Stimulated activated CD8-positive, alpha-beta memory T cell treated with anti-CD3 and anti-CD28 coated beads, Interleukin-15, amount 100 ng/mL, for 4 hours (primary cell): ENCODE measurements at places on chromosomes 16 and 17.

- no peak for DNase-seq
Observed at GRCh38 chr17:12693640-12694039, 27.9 kb downstream of the MYOCD start.

DNA sequence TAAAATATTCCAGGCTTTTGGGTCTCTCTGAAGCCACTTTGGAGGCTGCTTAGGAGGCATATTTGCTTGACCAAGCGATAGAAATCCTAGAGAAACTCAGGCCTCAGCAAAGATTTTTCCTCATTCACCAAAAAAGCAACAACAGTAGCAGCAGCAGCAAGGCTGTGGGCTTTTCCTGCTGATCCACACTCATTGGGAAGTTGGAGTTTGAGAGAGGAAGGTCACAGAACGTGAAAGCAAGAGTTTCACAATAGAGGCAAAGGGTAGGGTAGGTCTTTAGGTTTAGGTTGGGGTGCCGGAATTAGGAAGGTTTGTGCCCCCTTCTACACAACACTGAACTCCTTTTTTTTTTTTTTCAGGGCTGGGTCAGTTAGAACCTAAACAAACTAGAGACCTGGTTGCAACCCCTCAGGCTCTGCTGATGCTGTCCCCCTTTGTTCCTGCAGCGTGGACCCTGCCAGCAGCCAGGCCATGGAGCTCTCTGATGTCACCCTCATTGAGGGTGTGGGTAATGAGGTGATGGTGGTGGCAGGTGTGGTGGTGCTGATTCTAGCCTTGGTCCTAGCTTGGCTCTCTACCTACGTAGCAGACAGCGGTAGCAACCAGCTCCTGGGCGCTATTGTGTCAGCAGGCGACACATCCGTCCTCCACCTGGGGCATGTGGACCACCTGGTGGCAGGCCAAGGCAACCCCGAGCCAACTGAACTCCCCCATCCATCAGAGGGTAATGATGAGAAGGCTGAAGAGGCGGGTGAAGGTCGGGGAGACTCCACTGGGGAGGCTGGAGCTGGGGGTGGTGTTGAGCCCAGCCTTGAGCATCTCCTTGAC lies 2.0 kb downstream of the TMUB2 start:
- no peak for DNase-seq

DNA sequence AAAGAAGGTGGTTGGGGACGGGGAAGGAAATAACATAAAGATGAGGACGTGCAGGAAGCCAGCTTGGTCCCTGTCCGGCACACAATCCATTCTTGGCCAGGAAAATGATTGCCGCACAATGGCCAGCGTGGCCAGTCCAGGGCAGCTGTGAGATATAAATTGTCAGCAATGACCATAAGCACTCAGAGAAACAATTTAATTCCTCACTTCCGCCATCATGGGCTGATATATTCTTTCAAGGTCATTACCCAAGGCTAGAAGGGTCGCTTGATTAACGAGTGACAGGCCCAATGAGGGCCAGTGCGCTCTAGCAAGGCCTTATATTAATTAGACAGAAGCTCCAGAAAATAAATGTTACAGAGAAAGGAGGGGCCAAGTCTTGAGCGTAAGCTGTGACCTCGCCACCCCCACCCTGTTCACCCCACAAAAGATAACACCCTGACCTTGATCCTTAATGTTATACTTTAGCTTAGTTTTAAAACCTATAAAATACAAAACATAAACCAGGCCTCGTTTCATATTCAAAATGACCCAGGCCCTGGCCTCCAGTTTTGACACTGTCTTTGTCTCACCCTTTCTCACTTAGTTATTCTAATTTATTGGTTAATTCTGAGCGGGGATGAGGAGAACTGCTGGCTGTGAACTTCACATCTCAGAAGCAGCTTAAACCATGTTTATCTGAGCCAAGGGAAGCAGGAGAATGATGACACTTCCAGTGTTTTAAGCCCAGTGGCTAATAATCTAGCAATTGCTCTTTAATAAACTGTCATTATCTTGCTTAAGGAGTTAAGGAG lies 478.3 kb upstream of the ZFHX3 start:
- no peak for DNase-seq

DNA sequence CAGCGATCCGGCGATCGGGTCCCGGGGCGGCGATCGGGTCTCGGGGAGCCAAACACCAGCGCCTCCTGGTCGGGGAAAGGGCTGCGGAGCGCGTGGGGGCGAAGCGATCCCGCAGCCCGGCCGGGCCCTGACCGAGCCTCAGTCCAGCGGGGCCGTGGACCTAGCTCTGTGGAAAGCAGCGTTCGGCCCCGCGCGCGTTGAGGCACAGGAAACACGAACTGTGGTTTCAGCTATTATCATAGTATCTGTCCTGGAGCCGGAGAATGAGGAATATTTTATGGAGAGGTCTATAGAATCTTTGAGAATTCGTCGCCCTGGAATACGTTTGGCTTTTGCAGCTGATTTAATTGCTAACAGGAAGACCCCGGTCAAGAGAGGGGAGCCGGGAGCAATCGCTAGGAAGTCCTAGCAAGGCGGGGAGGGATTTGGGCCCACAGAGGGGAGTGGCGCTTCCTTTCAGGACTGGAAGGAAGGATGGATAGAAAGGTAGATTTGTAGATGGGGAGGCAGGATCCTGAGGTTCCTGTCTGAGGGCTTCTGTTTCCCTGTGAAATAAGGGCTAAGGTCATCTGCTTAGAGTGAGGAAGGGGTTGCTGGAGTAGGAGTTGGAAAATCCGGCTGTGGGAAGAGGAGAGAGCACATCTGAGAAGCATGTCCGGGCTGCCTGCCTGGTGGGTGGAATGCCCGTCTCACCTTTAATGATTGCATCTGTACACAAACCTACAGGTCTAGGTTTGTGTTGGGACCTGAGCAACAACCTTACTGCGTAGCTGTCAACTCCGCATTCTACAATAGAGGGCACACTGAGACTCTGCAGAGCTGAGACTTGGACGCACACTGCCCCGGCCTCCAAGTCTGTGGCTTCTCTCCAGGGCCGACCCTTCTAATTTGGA lies 770 bp downstream of the CCNF start:
- DNase-seq: no peak

DNA sequence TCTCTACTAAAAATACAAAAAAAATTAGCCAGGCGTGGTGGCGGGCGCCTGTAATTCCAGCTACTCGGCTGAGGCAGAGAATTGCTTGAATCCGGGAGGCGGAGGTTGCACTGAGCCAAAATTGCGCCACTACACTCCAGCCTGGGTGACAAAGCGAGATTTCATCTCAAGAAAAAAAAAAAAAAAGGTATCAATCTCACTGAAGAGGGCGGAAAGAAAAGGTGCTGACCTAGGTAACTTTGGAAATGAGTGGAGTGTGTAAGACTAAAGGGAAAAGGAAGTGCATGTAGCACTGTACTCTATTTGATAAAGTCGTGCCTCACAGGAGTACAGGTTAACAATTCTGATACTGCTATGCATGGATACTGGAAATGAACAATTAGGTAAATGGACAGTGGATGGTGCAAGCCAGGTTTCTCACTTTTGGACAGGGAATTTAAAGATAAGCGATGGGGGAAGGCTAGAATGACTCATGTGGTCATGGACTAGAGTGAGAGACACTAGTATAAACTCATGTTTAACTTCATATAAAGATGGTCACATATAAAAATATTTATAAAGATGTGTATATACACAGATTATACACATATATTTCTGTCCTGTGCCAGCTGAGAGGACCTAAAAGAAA lies 142.9 kb downstream of the CDK5R1 start:
- DNase-seq: no peak

DNA sequence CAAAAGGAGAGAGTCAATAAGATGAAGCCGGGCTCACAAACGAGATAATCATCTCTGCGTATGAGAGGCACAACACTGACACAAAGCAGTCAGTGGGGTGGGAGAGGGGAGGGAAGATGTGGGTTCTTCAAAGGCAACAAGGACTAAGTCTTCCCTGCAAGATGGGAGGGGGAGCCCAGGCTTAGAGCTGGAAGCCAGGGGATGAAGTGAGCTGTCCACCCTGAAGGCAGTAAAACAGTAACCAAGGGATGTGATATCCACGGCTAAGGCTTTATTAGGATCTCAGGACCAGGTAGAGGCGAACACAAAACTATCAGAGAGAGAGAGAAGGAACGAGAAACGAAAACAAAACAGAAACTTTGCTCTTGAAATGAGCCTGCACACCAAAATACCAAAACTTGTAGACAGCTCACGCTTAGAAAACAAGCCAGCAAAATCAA lies 115.9 kb downstream of the DYNLRB2 start:
- no peak for DNase-seq

DNA sequence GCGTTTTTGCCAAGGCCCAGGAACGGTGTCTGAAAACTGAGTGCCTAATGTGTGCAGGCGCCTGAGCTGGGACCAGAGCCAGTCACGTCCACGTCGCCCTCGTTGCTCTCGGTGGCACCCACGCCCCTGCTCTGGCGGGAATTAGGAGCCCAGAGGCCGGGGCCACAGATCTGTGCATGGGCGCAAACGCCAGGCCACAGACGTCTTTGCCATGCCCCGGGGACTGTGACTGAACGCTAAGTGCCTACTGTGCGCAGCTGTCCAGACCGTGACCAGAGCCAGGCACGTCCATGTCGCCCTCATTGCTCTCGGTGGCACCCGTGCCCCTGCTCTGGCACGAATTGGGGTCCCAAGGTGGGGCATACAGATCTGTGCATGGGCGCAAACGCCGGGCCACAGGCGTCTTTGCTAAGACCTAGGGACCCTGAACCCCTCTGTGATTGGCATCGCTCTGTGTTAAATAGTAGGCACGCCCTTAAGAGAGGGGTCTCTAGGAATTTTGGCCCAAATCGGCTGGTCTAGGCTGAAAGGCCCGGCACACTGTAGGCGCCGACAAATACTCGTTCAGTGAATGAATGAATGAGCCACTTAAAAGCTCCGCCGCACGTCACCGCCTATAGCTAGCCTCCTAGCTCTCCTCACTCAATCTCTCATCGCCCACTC lies 827 bp upstream of the UBALD1 start:
- DNase-seq: no peak

DNA sequence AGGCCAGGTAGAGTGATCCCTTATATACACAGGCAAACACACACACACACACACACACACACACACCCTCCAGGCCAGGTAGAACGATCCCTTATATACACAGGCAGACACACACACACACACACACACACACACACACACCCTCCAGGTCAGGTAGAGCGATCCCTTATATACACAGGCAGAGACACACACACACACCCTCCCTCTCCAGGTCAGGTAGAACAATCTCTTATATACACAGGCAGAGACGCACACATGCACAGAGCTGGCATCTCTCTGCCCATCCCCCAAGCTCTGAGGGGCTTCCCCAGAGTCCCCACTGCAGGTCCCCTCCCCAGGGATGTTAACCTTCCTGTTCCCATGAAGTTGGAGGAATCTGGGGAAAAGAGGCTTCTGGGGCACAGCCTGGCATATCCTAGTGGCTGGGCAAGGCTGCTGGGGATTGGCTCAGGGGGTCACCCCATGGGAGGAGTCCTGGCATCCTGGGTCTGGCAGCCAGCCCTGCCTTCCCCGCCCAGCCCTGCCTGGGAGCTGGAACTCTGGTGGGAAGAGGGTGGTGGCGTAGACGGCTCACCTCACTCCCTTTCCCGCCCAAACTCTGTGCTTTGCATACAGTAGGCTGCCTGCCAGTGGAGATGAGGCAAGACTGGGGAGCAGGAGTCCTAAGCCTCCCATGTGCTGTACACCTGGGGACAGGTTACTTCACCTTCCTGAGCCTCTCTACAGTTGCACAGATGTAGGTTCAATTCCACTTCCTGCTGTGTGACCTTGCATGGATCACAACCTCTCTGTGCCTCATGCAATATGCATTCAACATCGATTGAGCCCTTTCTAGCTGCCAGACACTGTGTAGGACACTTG lies 41.8 kb downstream of the TEKT5 start:
- no peak for DNase-seq

GRCh38 chr16:87464691-87465300 lies 28.0 kb downstream of the ZCCHC14 start:
- DNase-seq: no peak

GRCh38 chr16:11248133-11248532 lies 7.9 kb downstream of the SOCS1 start:
- no peak for DNase-seq

DNA sequence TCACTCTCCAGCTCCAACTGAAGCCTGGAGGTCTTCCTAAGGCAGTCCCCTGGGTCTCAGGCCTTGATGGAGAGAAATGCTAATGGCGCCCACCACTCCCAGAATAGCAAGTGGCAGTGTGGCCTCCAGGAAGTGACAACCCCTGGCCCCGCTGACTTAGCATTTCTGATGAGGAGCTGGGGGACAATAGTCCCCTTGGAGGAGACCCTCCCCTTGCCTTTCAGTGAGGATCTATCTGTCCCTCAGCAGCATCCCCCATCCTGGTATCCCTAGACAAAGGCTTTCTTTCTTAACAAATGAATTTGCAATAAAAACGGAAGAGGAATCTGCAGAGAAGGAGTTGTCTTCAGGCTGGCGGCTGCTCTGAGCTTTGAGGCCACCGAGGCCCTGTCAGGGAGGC lies 68.8 kb downstream of the LITAF start:
- no peak for DNase-seq

- DNase-seq: peak; percentile 6
Observed at GRCh38 chr17:51487947-51488346, 227.6 kb downstream of the UTP18 start.

- no peak for DNase-seq
Observed at GRCh38 chr16:10631886-10632285, 51.5 kb upstream of the EMP2 start.
